ENCODE measurements at places on chromosomes 2 and 18.
A peak's percentile ranks its signal among the peaks of the same experiment; 100 is the strongest.

GRCh38 chr2:39871291-39871761, 92.3 kb upstream of the THUMPD2 start:
- peak; percentile 86 for ATAC-seq

DNA sequence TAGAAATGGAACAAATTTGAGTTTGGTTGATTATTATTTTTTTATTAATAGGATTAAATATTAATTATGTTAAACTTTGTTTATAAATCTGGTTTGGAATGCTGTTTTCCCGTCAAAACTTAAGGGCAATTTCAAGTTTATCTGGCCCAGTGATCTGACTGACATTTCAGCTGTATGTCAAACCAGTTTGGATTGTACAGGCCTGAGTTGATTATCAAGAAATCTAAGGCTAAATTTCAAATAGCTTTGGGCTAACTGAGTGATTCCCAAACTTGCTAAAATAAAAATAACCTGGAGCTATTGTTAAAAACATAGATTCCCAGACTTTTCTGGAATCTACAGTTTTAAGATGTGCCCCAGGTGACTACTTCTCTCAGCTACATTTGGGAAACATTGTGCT, 65.9 kb upstream of the SPOPL start:
- no peak for ATAC-seq

DNA sequence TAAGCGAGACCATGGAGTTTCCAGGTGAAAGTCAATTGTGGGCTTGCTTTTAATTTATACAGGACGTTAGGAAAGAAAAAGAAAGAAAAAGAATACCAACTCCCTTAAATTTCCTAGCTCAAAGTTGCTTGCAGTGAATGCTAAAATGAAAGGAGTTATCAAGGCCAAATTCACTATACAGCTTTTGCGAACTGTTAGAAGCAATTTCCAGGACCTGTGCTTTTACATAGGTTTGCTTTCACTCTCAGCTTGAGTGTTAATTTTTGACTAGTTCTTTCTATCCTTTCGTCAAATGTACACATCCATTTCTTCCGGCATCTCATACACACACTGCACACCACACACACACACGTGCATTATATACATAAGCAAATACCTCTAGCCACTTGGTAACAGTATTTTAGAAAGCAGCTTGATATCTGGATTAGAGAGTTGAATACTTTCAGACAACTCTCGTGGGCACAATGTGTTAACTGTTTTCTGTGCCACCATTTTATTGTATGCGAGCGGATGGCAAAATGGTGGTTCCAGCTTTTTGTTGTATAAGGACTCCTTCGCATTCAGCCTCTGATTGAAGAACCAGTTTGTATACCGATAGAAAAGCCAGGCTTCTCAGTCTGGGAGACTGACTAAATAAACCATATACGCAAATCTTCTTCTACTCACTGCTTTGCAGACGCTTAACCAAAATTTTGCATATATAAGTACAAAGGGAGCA, 381.8 kb downstream of the MTX2 start:
- ATAC-seq: no peak

GRCh38 chr2:84033347-84033974, 425.6 kb downstream of the SUCLG1 start:
- no peak for ATAC-seq

GRCh38 chr2:8121022-8121825, 560.6 kb upstream of the ID2 start:
- ATAC-seq: peak; percentile 45

GRCh38 chr2:182994228-182994912, 43.9 kb downstream of the NCKAP1 start:
- no peak for ATAC-seq

GRCh38 chr2:8144785-8145184, 537.1 kb upstream of the ID2 start:
- ATAC-seq: peak; percentile 53

GRCh38 chr2:66461664-66462500, 27.0 kb downstream of the MEIS1 start:
- no peak for ATAC-seq

DNA sequence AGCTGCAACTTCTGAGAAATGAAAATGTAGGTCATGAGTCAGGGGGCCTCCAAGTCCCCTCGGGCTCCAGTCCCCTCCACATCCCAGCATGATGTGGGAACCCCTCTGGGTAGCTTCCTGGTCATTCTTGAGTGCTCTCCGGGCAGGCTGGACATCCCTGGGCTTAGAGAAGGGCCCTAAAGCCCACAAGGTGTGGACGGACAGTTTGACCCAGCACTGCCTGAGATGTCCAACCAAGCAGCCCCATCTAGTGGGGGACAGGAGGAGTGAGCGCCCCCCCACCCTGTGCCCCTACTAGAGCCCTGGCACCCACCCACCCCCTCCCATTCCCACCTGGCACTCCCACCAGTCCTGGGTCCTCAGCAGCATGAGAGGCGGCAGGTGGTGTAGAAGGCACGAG, 46.0 kb downstream of the CYP27C1 start:
- peak; percentile 78 for ATAC-seq

- no peak for ATAC-seq
Observed at GRCh38 chr2:69390471-69390870, 3.4 kb upstream of the GFPT1 start.

GRCh38 chr2:163207693-163208370, 369.3 kb upstream of the KCNH7 start:
- ATAC-seq: no peak
